ENCODE measurements at places on chromosomes 12 and 14. TPM values are rescaled to one million over a fixed set of nuclear protein-coding genes. Genes with fewer than 3 reads are reported as not detected.

The POTEM gene
- 0.68 TPM for total RNA-seq

The FAM90A1 gene
- not detected for total RNA-seq

The AICDA gene
- total RNA-seq = not detected

The SAMD15 gene
- total RNA-seq = 0.84 TPM

The C3AR1 gene
- 1.2 TPM for total RNA-seq

All from RPMI7951 (cell line).